A549 treated with DMSO at 1 μM for 4 hours (cell line): ENCODE measurements at places on chromosomes 7 and 10. TPM values are rescaled to one million over a fixed set of nuclear protein-coding genes. Genes with fewer than 3 reads are reported as not detected.

MCM10 gene
- total RNA-seq = 25.2 to 29.7 TPM (median 27.1 TPM) in 5 replicates

PDLIM1 gene
- 149 to 158 TPM (median 156 TPM) in 5 replicates for total RNA-seq

TFR2 gene
- total RNA-seq = 2.3 to 3.1 TPM (median 2.6 TPM) in 5 replicates

OR2A1 gene
- not detected in 5 replicates for total RNA-seq

IQUB gene
- 0.07 to 0.13 TPM (median 0.07 TPM) in 3 of 5 replicates, not detected in the others for total RNA-seq

PMPCB gene
- 62.4 to 70.0 TPM (median 67.0 TPM) in 5 replicates for total RNA-seq

STEAP1 gene
- 13.3 to 15.8 TPM (median 15.7 TPM) in 5 replicates for total RNA-seq

FOXI2 gene
- total RNA-seq = not detected in 5 replicates

CNPY4 gene
- total RNA-seq = 8.6 to 13.2 TPM (median 11.4 TPM) in 5 replicates

UCN3 gene
- total RNA-seq = not detected in 5 replicates

GHRHR gene
- total RNA-seq = not detected in 5 replicates

CYP2E1 gene
- 0.19 to 0.30 TPM (median 0.28 TPM) in 5 replicates for total RNA-seq

ADRA2A gene
- 0.02 to 0.04 TPM in 2 of 5 replicates, not detected in the others for total RNA-seq

HOXA1 gene
- 2.3 to 4.4 TPM (median 3.6 TPM) in 5 replicates for total RNA-seq

HMX3 gene
- not detected in 5 replicates for total RNA-seq

INA gene
- 19.4 to 32.1 TPM (median 28.1 TPM) in 5 replicates for total RNA-seq

OAT gene
- 63.2 to 96.4 TPM (median 76.3 TPM) in 5 replicates for total RNA-seq

SPDYE9 gene
- total RNA-seq = not detected in 5 replicates

TAS2R3 gene
- 0.07 TPM in 1 of 5 replicates, not detected in the others for total RNA-seq

ARPC1B gene
- total RNA-seq = 271 to 322 TPM (median 286 TPM) in 5 replicates

TMEM270 gene
- 0.19 to 0.23 TPM in 2 of 5 replicates, not detected in the others for total RNA-seq

RBM20 gene
- total RNA-seq = 1.1 to 1.8 TPM (median 1.5 TPM) in 5 replicates

CABCOCO1 gene
- 0.11 to 0.33 TPM (median 0.23 TPM) in 4 of 5 replicates, not detected in the other for total RNA-seq

TET1 gene
- 0.30 to 0.64 TPM (median 0.57 TPM) in 5 replicates for total RNA-seq

ALOX5 gene
- total RNA-seq = 0.13 to 0.66 TPM (median 0.28 TPM) in 5 replicates

TUBB8 gene
- total RNA-seq = 0.11 TPM in 1 of 5 replicates, not detected in the others

PHKG1 gene
- total RNA-seq = 0.52 to 0.68 TPM (median 0.63 TPM) in 5 replicates

CPA2 gene
- total RNA-seq = 0.11 to 0.44 TPM in 2 of 5 replicates, not detected in the others

AKR1C4 gene
- 0.15 to 0.39 TPM (median 0.24 TPM) in 5 replicates for total RNA-seq

H2AZ2 gene
- 209 to 262 TPM (median 258 TPM) in 5 replicates for total RNA-seq

ATAD1 gene
- 43.7 to 57.0 TPM (median 51.6 TPM) in 5 replicates for total RNA-seq

TIMM23B gene
- 16.7 to 26.7 TPM (median 19.0 TPM) in 5 replicates for total RNA-seq

ADIRF gene
- total RNA-seq = 0.17 TPM in 1 of 5 replicates, not detected in the others

ST7 gene
- total RNA-seq = 26.5 to 29.9 TPM (median 27.2 TPM) in 5 replicates

ANKRD30A gene
- total RNA-seq = 0.41 to 1.1 TPM (median 0.74 TPM) in 5 replicates

UTF1 gene
- total RNA-seq = 0.07 TPM in 1 of 5 replicates, not detected in the others

IGFBP3 gene
- 190 to 302 TPM (median 256 TPM) in 5 replicates for total RNA-seq
